ENCODE measurements at places on chromosomes 4 and X.

GRCh38 chrX:6852121-6852520, 295.4 kb upstream of the STS start:
- DNase-seq: no peak

GRCh38 chr4:3074846-3075651, 568 bp downstream of the HTT start:
- peak; percentile 44 for DNase-seq

- no peak for DNase-seq
These were observed 9.1 kb upstream of the ARHGEF38 start for GRCh38 chr4:105543346-105543745.

- DNase-seq: no peak
These were observed 15.8 kb upstream of the IL21 start for GRCh38 chr4:122636697-122637096.

DNA sequence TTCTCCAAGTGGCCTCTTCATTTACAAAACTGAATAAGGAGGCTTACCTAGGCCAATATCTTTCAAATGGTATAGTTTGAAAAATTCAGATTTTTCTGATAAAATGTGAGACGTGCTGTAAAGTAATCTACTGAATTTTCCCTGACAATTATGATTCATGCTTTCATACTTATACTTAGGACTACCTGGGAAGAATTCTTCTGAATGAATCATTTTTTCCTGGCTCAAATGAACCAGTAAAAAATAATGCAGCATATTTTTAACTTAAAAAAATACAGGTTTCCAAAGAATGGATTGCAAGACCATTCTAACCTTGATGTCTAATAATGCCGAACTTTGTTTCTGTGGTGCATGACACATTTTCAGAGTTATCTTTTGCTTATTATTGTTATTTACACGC, 375.4 kb downstream of the ZNF674 start:
- no peak for DNase-seq

GRCh38 chrX:110363244-110363643, 4.6 kb downstream of the RTL9 start:
- no peak for DNase-seq

DNA sequence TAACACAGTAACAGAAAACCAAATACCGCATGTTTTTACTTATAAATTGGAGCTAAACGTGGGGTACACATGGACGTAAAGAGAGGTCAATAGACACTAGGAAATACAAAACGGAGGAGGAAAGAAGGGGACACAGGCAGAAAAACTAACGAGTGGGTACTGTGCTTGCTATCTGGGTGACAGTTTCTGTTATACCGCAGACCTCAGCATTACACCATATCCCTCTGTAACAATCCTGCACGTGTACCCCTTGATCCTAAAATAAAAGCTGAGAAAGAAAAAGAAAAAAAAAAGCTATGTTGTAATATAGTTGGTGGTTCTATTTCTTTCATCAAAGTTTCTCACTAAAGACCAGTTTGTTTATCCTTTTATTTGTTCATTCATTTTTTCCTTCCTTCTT, 47.9 kb upstream of the UNC5C start:
- no peak for DNase-seq

DNA sequence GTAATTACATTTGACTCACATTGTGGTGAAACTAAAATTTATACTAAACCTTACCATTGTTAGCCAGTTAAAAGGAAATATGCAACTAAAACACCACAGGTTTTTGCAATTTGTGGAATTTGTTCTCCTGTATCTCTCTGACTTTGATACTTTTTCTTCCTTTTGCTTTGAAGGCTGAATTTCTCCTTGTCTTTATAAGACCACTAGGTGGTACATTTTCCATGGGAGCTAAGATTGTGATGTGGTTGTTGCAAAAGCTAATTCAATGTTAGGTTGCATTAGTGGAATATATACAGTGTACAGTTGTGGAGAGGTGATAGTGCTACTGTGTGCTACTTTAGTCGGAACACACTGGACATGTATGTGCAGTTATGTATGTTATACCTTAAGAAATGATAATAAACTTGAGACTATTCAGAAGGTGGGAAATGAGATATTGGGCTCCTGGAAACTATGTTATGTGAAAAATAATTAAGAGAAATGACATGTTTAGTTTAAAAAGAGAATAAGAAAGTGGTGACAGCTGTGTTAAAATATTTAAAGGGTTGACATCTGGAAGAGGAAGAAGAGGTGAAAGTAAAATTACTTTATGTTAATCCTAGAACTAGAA, 70.3 kb downstream of the ARL9 start:
- peak; percentile 8 for DNase-seq

DNA sequence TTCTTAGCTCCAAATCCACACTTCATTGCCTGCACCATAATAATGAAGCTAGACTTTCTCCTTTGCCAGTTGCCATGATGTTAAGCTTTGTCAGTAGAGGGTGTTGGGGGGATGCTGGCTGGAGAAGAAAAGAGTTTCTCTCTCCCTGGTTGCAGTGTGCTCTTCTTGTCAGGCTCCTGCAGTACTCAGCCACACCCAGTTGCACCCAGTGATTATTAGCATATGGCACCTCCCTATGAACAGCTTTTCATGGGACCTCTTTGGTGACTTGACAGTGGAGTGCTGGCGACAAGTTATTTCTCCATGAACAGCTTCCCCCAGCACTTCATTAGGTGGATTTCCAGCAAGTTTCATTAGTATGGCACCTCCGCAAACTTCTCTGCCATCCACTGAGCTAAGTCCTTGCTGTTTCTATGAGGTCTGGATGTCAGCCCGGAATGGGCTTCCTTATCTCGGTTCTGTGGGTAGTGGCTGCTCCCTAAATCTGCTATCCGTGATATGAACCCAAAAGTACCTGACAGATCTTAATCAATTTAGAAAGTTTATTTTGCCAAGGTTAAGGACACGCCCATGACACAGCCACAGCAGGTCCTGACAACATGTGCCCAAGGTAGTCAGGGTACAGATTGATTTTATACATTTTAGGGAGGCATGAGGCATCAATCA, 18.8 kb upstream of the OTUD4 start:
- DNase-seq: no peak

GRCh38 chrX:580030-580429, 50.6 kb upstream of the SHOX start:
- peak; percentile 6 for DNase-seq

GRCh38 chrX:13478740-13479451, 90.5 kb upstream of the EGFL6 start:
- no peak for DNase-seq

All from CD4-positive, CD25-positive, alpha-beta regulatory T cell (primary cell).